Activated T-cell treated with anti-CD3 and anti-CD28 coated beads, Interleukin-2, amount 50 U/mL, for 72 hours (primary cell): ENCODE measurements at places on chromosomes 7 and 10.
A peak's percentile ranks its signal among the peaks of the same experiment; 100 is the strongest.

DNA sequence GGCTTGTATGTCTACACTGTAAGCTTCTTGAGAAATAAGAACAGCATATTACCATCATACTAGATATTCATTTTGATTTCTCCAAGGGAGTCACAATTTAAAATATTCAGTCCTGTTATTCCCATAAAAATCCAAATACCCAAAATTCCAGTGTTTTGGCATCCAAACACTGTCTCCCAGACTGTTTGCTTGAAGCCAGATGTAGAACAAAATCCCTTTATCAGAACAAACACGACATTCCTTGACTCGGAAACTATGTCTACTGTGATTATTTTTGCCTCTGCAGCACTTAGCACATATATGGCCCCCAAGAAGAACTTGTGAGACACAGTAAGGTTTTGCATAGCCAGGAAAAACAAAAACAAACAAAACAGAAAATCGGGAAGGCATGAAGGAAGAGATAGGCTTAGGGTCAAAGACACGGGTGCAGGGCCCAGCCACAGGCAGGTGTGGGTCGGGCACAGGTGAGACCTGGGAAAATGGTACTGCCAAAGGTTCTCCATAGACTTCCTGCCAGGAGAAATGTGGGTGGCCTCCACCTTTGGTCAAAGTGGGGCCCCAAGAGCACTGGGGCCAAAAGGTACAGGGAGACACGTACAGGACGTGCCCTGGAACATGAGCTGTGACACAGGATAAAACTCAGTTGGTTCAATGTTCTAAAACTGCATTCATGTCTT is 36.5 kb downstream of the CPXM2 start:
- no peak for DNase-seq

GRCh38 chr7:46383605-46384004 is 462.5 kb upstream of the IGFBP3 start:
- no peak for DNase-seq

DNA sequence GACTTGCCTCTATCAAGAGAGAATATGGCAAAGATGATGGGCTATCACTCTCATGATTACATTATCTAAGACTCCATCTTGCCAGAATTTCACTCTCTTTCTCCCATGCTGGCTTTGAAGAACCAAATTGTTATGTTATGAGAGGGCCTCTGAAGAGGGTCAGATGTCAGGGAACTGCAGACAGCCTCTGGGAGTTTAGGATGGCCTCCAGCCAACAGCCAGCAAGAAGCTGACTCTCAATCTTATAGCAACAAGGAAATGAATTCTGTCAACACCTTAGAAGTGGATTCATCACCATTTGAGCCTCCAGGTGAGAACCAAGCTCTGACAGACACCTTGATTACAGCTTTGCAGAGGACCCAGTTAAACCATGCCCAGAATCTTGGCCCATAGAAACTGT is 33.6 kb downstream of the ZNF22 start:
- DNase-seq = no peak

DNA sequence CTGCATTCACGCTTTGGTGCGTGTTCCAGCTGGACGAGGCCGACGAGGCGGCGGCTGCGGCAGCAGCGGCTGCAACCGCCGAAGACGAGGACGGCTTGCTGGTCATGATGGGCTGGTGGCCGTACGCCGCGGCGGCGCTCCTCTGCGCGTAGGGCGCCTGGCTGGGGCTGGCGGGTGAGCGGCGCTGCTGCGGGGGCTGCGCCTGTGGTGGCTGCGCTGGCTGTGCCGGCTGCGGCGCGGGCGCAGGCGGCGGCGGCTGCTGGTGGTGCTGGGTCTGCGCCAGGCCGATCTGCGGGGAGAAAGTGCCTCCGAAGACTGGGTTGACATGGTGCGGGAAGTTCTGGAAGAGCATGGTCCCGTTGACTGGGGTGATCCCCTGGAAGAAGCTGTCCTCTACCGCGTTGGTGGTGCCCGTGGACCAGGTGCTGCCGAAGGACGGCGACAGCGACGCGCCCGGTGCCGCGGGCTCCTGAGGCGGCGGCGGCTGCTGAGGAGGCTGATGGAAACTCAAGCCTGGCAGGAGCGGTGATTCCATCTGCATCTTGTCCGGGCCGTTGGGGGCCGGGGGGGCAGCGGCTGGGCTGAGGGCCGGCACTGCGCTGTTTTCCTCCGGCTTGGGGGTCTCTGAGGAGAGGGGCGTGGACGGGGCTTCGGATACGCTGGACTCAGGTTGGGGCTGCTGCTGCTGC is 51.1 kb downstream of the CPEB3 start:
- peak; percentile 40 for DNase-seq

DNA sequence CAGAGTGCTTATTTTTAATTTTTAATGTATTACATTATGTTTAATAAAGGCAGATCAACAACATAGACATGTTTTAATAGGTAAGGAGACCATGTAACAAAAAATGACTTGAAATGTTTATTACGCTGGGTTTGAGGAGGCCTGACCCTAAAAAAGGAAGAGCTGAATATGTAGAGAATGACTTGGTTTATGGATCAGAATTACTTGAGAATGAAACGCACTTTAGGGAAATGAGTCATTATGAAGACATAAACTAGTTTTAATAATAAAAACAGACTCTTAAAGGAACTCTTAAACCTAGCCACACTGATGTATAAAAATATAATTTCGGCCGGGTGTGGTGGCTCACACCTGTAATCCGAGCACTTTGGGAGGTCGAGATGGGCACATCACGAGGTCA is 56.5 kb downstream of the CTTNBP2 start:
- DNase-seq = no peak

- DNase-seq = no peak
These were observed 172.4 kb downstream of the PRPF18 start for GRCh38 chr10:13759168-13759567.

GRCh38 chr10:49153971-49154370 is 20.1 kb upstream of the FAM170B start:
- no peak for DNase-seq

DNA sequence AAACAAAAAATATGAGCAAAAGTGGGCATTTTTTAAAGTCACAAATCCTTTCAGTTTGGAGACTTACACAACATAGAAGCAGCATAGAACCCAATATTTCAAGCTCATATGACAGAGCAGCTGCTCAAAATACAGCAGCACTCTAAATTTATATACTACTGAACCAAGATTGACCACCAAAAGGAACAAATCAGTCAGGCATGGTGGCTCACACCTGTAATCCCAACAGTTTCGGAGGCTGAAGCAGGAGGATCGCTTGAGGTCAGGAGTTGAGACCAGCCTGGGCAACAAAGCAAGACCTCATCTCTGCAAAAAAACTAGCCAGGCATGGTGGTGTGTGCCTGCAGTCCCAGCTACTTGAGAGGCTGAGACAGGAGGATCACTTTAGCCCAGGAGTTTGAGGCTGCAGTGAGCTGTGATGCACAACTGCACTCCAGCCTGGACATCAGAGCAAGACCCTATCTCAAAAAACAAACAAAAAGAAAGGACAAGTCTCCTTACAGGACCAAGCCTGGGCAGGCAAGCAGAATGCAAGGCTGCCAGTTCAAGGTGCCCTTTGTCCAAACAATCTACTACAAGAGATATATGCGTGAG is 40.0 kb downstream of the PARD3 start:
- no peak for DNase-seq

DNA sequence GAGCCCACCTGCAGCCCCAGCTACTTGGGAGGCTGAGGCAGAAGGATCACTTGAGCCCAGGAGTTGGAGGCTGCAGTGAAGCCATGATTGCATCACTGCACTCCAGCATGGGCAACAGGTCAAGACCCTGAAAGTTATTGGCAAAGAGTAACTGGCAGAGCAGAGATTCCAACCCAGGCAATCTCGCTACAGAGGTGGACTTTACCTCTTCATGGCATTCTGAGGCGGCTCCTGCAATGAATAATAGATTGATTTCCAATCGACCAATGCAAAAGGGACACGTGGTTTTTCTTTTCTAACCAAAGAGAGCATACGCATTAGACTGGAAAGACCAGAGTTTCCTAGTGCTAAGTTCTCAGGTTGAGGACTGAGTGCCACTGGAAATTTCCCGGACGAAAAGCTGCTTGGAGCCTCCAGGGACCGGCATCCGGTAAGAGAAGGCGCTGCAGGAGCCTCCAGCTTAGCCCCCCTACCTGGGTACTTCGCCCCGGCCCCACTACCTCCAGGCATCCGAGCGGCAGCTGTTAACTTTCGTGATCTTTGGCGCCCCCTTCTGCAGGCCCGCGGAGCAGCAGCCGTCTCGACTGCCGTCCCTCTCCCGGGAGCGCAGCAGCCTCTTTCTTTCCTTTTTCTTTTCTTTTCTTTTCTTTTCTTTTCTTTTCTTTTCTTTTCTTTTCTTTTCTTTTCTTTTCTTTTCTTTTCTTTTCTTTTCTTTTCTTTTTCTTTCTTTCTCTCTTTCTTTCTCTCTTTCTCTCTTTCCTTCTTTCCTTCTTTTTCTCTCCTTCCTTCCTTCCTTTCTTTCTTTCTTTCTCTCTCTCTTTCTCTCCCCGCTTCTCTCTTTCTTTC is 4.1 kb downstream of the MBLAC1 start:
- DNase-seq = peak; percentile 91

DNA sequence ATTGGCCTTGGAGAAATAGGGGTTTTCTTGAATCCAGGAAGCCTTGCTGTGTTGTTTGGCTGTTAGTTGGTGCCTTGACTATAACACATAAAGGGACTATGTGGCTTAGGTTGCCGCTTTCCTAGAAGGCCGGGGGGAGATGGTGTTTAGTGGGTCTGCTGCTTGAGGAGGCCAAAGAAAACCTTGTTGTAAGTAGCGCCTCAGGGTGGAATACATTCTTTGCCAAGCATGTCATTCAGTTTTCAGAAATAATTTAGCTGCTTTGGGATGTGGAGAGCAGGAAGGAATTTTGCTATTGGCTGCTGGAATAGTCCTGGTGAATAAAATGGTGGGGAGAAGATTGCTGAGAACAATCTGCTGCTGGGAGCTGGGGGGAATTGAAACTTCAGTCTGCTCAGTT is 132.9 kb upstream of the WNT16 start:
- DNase-seq = no peak

DNA sequence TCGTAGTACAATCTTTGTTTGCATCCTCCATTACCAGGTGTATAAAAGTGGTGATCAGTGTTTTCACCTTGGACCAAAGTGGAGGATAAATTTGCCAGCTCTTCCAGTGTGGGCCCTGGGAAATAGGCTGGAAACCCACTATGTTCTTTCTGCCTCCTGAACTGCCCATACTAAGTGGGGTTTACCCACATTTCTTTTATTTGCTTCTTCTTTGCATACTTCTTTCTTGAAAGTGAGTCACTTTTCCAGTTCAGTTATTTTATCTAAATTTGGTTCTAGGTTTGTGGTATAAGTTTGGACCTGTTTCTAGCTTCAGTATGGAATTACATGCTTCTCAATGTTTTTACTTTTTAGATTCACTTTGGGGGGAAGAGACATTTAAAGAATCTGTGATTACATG is 126.2 kb upstream of the ACBD5 start:
- no peak for DNase-seq
